ENCODE measurements at places on chromosomes 7 and 10.

DNA sequence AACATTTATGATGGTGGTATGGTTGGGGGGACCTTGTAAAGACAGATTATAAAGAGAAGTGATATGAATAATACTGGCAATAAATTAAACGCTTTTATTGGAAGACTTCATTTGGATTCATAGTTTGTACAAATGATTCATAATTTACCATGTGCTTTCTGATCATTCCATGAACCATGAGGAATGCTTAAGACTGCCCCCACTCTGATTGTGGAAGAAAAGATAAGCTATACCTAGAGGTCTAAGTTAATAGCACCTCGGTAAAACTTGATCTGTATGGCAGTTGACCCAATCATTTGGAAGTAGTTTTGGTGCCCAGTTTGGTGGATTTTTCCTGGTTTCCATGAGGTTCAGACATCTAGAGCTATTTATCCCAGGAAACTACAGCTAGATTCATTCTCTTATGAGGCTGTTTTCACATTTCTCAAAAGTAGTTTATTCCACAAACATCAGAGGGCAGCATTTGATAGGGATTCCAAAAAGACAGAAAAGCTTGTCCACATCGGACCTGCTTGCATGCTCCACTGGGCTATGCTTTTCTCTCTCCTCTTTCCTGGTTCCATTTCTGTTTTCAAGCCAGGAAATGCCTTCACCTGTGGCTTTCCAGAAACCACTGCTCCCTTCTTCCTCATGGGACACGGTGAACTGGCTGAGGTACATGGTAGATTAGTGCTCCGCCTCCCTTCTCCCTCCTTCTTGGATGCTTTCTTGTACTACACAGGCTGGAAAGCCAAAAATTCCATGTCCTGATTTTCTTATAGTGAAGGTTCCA is 29.2 kb downstream of the TFAM start:
- peak; percentile 91 for DNase-seq

DNA sequence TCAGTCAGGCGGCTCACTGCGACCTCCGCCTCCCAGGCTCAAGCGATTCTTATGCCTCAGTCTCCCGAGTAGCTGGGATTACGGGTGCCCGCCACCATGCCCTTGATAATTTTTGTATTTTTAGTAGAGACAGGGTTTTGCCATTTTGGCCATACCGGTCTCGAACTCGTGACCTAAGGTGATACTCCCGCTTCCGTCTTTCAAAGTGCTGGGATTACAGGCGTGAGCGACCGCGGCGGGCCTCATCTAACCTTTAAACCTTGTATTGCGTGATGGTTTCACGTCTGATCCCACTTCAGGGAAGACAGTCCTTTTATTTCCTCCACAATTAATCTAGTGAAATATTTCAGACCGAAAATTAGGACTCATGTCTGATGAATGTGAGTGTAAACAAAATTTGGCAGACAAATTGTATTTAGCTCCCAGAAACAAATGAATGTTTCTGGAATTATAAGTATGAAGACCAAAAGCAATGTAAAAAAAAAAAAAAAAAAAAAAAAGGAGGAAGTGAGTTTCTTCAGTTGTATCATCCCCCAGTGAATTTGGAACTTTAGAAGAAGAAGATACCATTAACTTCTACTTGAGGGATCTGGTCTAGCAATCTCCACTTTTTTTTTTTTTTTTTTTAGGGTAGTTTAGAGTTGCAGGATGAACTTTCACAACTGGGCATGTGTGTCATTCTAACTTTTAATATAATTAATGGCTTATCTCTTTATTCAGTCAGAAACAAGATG is 1.6 kb downstream of the NUP42 start:
- no peak for DNase-seq

DNA sequence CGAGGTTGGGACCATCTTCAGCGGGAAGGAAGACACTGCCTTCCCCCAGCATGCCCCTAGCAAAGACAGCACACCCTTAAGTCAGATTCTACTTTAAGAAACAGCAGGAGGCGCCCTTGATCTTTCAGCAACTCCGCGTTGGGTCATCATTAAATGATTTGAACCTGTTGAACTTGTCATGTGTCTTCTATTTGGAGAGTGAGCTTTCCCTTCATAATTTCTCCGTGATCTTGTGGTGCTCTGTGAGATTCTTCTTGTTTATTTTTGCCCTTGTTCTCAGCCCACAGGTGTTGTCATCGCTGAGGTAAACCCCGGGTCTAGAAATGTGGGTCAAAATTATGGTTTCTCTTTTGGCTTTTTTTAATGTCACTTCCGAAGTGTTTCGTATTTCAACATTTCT is 49.5 kb upstream of the PITRM1 start:
- DNase-seq: peak; percentile 83

- no peak for DNase-seq
Observed at GRCh38 chr10:88794731-88795130, 7.8 kb upstream of the LIPM start.

DNA sequence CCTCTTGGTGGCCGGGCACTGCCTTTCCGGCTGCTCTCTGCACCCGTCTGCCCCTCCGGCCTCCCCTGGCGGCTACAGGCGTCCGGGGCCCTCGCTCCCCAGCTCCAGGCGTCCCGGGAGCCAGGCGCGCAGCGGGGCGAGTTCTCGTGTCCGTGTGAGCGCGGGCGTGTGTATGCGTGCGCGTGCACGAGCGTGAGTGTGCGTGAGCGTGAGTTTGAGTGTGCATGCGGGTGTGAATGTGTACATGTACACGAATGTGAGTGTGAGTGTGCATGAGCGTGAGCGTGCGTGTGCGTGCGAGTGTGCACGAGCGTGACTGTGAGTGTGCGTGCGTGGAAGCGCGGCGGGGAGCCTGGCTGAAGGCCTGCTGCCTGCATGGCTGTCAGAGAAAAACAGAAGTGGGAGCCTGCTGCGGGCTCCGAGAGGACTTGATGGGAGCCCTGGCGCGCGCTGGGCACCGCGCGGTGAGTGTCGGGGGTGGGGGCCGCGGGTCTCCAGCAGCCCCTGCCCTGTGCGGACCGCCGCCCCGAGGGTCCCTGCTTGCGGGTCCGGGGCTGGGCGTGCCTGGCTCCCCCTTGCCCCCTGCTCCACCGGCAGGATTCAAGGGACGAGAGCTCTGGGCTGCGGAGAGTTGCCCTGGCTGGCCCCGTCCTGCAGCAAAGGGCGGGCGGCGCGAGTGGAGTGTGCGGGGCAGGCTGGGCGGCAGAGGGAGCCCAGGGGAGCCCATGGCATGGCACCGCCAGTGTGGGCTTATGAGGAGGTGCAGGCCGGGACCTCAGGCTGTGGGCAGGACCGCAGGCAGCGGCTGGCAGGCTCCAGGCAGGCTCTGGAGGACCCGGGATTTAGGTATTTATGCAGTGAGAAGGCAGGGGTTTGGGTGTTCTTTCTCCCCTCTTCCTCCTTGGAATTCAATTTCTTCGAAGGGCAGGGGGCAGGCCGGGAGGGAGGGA is 75.8 kb upstream of the EN2 start:
- no peak for DNase-seq

GRCh38 chr7:1992554-1992953 is 240.2 kb downstream of the MAD1L1 start:
- DNase-seq: no peak

GRCh38 chr10:33455029-33455428 is 120.6 kb upstream of the NRP1 start:
- DNase-seq: no peak

GRCh38 chr10:127855591-127855881 is 37.2 kb downstream of the CLRN3 start:
- DNase-seq: no peak

DNA sequence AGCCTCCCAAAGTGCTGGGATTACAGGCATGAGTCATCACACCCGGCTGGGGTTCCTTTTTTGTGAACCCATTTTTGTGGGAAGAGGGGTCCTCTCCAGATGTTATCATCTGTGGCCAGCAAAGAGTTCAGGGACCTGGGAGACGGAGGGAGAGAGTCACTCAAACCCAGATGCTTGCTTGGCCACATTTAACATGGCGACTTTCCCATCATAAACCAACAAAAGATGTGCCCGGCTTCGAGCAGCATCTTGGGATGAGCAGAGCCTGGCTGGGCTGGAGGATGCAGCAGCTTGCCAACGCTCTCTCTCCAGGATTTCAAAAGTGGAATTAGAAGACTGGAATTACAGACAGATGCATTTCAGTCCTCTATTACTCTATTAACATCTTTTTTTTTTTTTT is 19.1 kb upstream of the HABP2 start:
- no peak for DNase-seq

GRCh38 chr7:22854158-22855048 is 31.8 kb upstream of the TOMM7 start:
- peak; percentile 93 for DNase-seq

DNA sequence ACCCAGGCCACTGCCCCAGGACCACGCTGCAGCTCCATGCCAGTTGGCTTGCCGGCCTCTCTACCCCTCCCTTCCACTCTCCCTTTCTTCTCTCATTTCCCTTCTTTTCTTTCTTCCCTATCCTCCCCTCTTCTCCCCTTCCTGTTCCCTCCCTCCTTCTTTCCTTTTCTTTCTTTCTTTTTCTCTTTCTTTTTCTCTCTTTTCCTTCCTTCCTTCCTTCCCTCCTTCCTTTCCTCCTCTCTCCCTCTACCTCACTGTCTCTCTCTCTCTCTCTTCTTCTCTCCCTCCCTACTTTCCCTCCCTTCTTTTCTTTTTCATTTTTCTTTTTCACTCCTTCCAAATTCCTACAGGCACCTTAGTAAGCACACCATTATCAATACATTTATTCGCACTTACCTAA is 30.3 kb upstream of the R3HCC1L start:
- no peak for DNase-seq

DNA sequence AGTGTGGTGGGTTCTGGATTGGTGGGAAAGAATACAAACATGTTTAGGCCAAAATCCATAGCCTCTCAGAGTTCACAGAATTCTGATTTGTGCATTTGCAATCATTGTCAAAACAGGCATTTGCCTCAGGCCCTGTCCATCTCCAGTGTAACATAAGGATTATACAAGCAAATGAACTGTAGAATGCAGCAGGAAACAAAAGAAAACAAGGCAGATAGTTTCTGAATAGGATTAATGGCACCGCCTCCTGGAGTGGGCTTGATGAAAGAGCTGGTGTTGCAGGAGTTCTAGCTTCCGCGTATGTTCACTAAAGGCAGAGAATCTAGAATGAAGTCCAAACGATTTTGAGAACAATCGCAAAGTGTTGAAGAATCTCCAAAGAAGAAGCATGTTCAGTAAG is 11.3 kb upstream of the MPP7 start:
- DNase-seq: no peak

DNA sequence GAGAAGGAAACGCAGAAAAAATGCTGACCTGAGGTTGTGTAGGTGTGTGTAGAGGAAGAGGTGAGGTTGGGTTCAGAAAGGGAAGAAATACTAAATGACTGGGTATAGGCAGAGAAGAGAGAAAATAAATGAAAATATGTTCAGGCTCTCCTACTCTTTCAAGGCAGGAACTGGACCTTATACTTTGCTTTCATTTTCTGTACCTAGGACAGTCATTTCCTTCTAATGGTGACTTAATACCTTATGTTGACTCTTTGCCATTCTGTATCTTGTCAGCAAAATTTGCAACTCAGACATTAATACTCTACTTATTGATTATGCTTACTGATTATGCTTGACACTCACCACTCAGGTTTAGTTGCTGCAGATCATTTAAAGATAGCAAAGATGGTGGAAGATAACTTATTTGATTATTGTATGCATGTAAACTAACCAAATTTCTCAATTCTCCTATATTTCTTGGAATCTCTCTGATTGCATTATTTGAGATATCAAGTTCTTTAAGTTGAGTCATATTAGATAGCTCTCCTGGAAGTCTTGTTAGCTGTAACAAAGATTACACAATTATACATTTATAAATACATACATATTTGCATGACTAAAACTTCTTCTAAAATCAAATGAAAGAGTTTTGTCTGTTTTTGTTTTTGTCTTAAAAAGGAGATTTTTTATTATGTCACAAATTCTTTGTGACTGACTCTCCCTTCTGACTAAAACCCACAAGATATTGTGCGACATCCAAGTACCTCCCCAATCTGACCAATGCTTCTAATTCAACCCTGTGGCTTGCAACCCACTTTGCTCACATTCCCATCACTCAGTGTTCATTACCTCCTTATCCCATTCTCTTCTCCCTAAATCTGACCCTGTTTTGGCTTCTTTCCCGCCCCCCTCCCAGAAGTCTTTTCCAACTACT is 20.0 kb downstream of the LRRD1 start:
- DNase-seq: peak; percentile 68

DNA sequence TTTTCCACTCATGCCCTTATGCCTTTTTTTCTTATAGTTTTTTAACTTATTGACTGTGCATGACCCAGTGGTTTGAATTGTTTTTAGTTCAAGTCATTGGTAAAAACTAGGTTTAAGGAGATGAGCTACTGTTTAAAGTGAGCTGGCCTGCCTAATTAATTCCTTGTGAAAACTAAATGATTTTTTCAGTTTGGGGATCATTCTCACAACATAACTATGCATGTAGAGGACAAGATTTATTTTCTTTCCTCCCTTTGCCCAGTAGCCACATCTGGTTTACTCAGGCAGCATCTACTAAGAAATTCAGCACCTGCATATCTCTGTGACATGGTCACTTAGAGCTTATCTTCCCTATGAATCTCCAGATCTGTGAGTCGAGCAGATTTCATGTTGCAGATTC is 1.7 kb downstream of the ADO start:
- DNase-seq: no peak

DNA sequence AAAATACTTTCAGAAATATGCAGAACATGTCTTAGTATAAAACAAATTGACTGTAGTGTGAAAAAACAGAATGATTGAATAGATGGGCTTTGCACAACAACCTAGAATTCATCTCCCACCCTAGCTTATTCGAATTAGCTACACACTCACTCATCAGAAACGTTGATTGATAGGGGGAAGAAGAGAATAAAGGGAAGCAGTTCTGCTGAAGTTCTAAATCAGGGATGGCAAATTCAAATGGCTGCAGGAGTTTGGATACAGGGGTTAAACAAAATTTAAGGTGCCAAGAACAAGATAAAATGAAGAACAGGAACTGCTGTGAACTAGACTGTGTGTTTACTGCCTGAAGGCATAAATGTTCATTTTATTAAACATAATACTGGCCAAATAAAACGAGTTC is 9.0 kb downstream of the CD36 start:
- DNase-seq: no peak

DNA sequence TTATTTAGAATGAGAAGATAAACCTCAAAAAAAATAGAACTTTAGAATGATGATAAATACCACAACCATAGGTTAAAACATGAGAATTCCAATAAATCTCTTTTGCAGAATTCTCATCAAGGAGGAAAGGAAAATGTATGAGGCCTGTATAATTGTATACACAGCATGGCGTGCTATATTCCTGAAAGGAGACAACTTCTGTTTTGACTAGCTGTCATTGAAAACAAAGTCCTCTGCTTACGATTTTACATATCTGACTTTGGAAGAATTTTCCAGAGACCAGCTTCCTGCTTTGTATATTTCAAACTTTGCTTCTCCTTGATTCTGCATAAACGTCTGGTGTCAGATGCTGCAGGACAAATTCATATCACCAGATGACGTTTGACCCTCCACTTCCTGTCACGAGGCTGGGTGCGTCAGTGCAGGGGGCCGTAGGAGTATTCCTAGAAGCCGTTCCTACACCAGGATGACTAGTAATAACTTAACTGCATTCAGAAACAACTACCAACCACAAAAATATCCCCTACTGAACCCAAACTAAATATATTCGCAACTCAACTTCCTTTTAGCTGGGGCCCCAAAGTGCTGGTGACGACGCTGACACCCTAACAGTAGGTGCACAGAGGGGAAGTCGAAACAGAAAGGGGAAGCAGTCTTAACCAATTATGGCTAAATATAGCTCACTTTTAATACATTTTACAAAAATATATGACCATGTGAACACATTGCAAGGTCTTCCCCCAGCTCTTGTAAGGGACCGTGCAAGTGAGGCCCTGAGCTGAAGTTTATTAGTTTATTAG is 178.6 kb upstream of the INHBA start:
- DNase-seq: peak; percentile 66

GRCh38 chr10:6005856-6006395 is 28.6 kb upstream of the IL15RA start:
- DNase-seq: no peak
